Gastroesophageal sphincter (tissue), 4 donors: ENCODE measurements at places on chromosomes 1 and 21. TPM values are rescaled to one million over a fixed set of nuclear protein-coding genes. Genes with fewer than 3 reads are reported as not detected.

FAM72D gene
- not detected for total RNA-seq

CACNA1E gene
- total RNA-seq = 0.17 TPM

SLFNL1 gene
- total RNA-seq = 0.81 TPM

LRRIQ3 gene
- total RNA-seq = 0.46 TPM

- ATAC-seq = peak; percentile 51
These were observed 8.9 kb upstream of the LEMD1 start for GRCh38 chr1:205430696-205431305.

- no peak for ATAC-seq
These were observed 95.2 kb upstream of the SSX2IP start for GRCh38 chr1:84785271-84786036.

DNA sequence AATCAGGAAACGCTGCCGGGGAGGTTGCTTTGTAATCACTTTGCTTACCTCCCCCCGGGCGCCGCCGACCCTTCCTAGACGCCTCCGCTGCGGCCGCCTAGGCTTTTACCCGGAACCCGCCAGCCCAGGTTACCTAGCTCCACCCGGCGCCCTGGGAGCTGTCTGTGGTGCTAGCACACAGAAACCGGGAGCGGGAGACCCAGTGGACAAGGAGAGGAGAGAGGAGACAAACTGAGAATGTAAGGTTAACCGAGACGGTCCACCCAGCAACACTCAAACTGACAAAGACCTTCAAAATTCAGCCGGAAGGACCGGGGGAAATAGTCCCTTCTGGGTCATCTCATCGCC lies 9.8 kb downstream of the BARHL2 start:
- ATAC-seq = peak; percentile 48

- no peak for ATAC-seq
These were observed 16.6 kb upstream of the RAP1A start for GRCh38 chr1:111602974-111603373.
